ENCODE measurements at places on chromosomes 4 and X. TPM values are rescaled to one million over a fixed set of nuclear protein-coding genes. Genes with fewer than 3 reads are reported as not detected.

DNA sequence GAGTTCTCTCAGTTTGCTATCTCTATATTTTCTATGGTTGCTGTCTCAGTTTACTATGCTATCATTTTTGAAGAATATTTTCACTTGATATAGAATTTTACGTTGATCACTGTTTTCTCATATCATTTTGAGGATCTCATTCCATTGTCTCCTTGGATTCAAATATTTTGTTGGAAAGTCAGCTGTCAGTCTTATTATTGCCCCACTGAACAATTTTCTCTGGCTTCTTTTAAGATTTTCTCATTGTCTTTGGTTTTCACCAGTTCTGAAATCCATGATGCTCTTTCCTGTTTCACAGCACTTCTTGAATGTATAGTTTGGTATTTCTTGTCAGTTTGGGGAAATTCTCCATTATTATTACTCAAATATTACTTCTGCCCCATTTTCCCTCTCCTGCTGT lies 81.1 kb downstream of the ENPP6 start:
- no peak for DNase-seq

GRCh38 chr4:168886351-168886750 lies 123.7 kb downstream of the CBR4 start:
- no peak for DNase-seq

GRCh38 chr4:94306713-94307112 lies 35.9 kb downstream of the HPGDS start:
- DNase-seq = no peak

DNA sequence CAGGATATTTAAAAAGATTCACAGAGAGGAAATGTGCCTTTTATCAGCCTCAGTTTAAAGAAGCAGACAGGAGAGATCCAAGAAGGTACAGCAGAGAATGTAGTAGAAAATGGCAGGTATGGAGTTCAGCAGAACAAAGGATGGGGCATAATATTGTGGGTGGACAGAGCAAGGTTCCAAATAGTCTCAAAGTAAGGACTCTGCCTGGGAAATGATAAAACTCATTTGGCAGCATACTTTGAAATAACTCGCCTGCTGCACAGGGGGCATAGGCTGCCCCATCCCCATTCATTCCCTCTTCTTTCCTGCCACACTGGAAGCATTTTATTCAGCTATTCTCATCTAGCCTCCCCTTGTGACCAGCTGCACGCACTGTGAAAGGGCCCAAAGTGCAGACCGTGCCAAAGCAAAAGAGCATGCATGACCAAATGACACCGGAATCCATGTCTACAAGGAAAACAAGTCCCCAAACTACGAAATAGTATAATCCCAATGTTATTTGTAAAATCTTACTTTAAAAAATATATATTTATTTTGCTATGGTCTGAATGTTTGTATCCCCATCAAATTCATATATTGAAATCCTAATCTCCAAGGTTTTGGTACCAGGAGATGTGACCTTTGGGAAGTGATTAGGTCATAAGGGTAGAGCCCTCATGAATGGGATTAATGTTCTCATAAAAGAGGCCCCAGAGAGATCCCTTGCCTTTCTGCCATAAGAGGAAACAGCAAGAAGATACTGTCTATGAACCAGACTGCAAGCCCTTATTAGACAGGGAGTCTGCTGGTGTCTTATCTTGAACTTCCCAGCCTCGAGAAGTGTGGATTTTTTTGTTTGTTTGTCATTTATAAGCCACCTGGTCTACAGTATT lies 77.4 kb upstream of the PRSS48 start:
- DNase-seq = no peak

The CHRDL1 gene
- polyA plus RNA-seq = 0.64 TPM

The KCTD8 gene
- polyA plus RNA-seq = not detected

The TMEM47 gene
- 0.02 TPM for polyA plus RNA-seq

The SERPINA7 gene
- not detected for polyA plus RNA-seq
